ENCODE measurements at places on chromosomes 13 and 19.
A peak's percentile ranks its signal among the peaks of the same experiment; 100 is the strongest.

- no peak for DNase-seq
- no peaks in the 10 kb centered on the region for H3K27me3 ChIP-seq
- no peak overlapping the region for H3K27ac ChIP-seq
- H3K36me3 ChIP-seq: peaks cover 98% of the 10 kb centered on the region
Measured at GRCh38 chr19:20558571-20558970, 7.0 kb downstream of the ZNF737 start.

DNA sequence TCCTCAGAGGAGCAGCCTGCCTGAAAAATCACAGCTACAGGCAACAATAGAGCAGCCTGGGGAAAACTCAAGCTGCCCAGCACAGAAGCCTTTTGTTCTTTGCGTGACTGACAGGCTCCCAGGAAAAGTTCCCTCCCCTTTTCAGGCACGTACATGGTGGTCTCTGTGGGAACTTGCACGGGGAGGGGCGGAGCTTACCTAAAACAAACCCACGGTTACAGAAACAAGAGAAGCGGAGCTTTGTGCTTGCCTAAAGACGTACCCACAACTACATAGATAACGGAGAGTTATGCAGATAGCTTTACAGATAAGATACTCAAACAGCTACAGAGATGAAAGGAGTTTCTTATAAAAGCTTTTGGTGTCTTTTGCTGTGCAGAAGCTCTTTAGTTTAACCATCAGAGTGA lies 11.4 kb downstream of the ETFB start:
- peak; percentile 71 for DNase-seq
- H3K27me3 ChIP-seq: no peaks in the 10 kb centered on the region
- peak overlapping the region; percentile 68 for H3K4me3 ChIP-seq
- peaks cover 47% of the 10 kb centered on the region for H3K4me1 ChIP-seq
- H3K36me3 ChIP-seq: peaks cover 16% of the 10 kb centered on the region
- peak overlapping the region; percentile 91 for H3K27ac ChIP-seq

- no peaks in the 10 kb centered on the region for H3K27me3 ChIP-seq
- H3K27ac ChIP-seq: no peak overlapping the region
Measured at GRCh38 chr13:88063741-88064140, 392.6 kb downstream of the SLITRK5 start.

DNA sequence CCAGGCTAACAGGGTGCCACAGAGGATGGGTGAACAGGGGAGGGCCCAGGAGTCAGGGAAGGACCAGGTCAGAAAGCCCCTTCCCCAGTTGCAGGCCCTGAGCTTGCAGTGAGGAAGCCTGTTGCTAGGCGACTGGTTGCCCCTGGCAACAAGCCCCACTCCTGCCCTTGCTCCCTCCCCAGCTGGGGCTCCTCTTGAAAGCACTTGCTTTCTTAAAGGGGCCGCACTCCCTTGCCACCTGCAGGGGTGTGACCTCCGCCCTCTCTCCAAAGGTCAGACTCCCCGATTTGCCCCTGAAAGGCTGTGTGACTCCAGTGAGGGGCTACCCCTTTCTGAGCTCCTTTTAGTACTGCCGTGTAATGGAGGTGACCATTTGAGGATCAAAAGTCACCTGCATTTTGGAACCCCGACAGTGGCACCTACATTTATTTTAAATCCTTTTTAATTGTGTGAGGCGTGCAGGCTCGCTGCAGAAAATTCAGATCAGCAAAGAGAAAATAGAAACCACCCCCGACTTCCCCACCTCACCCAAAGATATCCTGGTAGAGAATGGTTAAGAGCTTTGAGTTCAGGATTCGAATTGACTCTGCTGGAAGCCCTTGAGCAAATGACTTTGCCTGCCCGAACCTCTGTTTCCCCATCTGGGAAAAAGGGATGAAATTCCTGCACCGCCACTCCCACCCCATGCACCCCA lies 4.8 kb downstream of the FCHO1 start:
- DNase-seq: peak; percentile 84
- no peak overlapping the region for H3K4me3 ChIP-seq
- H3K27me3 ChIP-seq: no peaks in the 10 kb centered on the region
- no peak overlapping the region for H3K27ac ChIP-seq
- H3K4me1 ChIP-seq: peaks cover 20% of the 10 kb centered on the region

- peaks cover 24% of the 10 kb centered on the region for H3K4me1 ChIP-seq
- no peak for DNase-seq
- no peaks in the 10 kb centered on the region for H3K27me3 ChIP-seq
- H3K36me3 ChIP-seq: no peaks in the 10 kb centered on the region
Measured at GRCh38 chr13:33919120-33919519, 101.2 kb downstream of the RFC3 start.

- H3K4me1 ChIP-seq: peaks cover 53% of the 10 kb centered on the region
- peaks cover 47% of the 10 kb centered on the region for H3K36me3 ChIP-seq
- no peak overlapping the region for H3K4me3 ChIP-seq
- no peak overlapping the region for H3K27ac ChIP-seq
- no peaks in the 10 kb centered on the region for H3K27me3 ChIP-seq
- DNase-seq: no peak
Measured at GRCh38 chr13:99220199-99220935, 19.7 kb downstream of the UBAC2 start.

GRCh38 chr19:49437231-49437630 lies 4.1 kb downstream of the SLC17A7 start:
- peaks cover 100% of the 10 kb centered on the region for H3K27me3 ChIP-seq
- no peak overlapping the region for H3K27ac ChIP-seq
- H3K36me3 ChIP-seq: no peaks in the 10 kb centered on the region
- H3K4me3 ChIP-seq: no peak overlapping the region

GRCh38 chr13:114157869-114158495 lies 21.1 kb upstream of the CFAP97D2 start:
- no peak overlapping the region for H3K27ac ChIP-seq
- H3K4me3 ChIP-seq: no peak overlapping the region
- no peaks in the 10 kb centered on the region for H3K36me3 ChIP-seq
- peaks cover 33% of the 10 kb centered on the region for H3K4me1 ChIP-seq
- peaks cover 23% of the 10 kb centered on the region for H3K27me3 ChIP-seq

DNA sequence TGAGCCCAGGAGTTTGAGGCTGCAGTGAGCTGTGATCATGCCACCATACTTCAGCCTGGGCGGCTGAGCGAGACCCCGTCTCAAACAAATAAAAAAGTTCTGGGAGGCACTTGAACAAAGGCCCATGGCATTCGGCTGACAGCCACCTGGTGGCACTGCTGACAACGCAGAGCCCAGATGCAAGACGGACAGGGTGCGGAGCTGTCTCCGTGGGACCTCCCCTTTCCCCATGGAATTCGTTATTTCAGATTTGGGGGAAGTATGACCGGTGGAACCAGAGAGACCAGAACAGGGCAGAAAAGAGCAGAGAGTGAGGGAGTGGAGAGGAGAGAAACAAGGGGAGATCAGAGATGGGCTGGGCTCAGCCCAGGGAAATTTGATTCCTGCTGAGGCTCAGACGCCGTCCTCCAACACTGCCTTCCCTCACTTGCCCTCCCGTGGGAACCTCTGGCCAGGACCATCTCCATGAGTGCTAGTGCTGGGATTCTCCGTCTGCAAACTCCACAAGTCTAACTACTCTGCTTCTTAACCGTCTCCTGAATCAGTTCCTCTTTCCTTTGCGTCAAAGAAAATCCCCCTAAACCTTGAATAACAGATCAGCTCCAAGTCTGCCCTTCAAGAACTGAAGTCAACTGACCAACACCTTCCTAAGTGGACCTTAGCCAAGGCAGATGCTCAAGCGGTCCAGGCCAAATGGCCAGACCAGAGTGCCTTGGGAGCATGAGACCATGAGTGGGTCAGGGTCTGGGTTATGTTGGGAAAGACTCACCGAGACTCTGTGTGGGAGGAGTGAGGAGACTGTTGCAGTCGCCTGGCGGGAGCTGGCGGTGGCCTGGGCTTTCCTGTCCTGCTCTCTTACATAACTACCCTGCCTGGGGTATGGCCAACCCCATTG lies 11.9 kb upstream of the ATF5 start:
- H3K27me3 ChIP-seq: no peaks in the 10 kb centered on the region
- peaks cover 87% of the 10 kb centered on the region for H3K36me3 ChIP-seq
- DNase-seq: no peak
- H3K4me1 ChIP-seq: peaks cover 30% of the 10 kb centered on the region
- H3K4me3 ChIP-seq: no peak overlapping the region

DNA sequence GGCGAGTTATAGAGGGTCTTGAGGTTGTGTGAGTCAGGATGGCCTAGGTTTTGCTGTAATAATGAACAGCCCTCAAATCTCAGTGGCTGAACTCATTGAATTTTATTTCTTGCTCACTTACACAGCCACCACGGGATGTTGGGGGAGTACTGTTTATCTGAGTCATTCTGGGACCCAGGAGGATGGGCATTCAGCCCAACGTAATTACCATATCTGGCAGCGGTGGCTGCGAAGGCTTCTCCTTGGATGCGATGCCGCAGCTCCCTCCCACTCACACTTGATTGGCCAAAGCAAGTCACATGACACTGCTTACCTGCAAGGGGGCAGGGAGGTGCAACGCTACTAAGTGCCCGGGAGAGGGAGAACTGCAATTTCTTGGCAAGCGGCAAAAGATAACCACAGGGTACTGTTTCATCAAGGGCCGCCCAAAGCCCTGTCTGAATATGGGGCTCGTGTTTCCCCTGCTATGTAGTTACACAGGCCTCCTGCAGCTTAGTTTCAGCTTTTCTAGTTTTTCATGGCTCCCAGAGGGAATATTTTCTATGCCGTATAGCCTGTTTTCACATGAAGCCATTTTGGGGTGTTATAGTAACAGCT lies 19.9 kb downstream of the ZSWIM9 start:
- peaks cover 70% of the 10 kb centered on the region for H3K36me3 ChIP-seq
- no peak overlapping the region for H3K4me3 ChIP-seq
- H3K4me1 ChIP-seq: no peaks in the 10 kb centered on the region

GRCh38 chr13:75704927-75705288 lies 68.8 kb downstream of the LMO7 start:
- no peaks in the 10 kb centered on the region for H3K4me1 ChIP-seq
- no peak overlapping the region for H3K27ac ChIP-seq
- H3K4me3 ChIP-seq: no peak overlapping the region
- no peak for DNase-seq
- H3K36me3 ChIP-seq: peaks cover 4% of the 10 kb centered on the region

DNA sequence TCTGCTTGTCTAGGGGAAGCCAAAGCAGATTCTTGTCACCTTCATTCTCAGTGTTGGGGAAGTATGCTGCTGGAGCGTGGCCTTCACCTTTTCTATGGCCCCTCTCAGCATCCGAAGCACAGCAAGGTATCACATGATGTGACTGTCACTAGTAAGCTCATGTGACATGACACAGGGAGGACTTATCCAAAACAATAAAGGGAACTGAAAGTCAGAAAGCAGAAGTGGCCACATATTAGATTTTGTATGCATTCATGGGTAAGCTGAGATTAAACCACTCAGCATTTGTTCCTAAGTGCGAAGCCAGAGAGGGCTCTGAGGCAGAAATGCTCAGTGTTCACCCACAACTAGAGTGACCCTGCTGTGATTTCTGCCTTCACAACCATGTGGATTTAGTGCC lies 72.8 kb upstream of the PCDH8 start:
- H3K27ac ChIP-seq: no peak overlapping the region
- no peak overlapping the region for H3K4me3 ChIP-seq
- DNase-seq: no peak
- no peaks in the 10 kb centered on the region for H3K36me3 ChIP-seq

DNA sequence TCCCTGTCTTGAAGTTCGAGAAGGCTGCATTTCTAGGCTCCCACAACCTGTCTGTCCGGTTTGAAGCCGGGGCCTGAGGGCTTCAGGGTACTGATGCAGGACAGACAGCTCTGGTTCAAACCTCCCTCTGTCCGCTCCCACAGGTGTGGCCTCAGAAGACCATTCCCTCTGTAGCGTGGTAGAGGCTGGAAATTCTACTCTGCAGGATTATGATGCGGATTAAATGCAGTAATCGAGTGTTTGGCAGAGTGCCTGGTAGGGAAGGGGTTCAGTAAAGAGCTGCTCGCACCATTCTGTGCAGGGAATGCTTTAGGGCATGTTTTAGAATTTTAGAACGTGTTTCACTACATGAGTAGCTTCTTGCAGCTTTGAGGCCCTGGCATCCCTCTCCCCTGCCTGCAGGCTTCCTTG lies 30.5 kb downstream of the PPP1R37 start:
- no peak for DNase-seq
- H3K27ac ChIP-seq: no peak overlapping the region
- H3K36me3 ChIP-seq: no peaks in the 10 kb centered on the region
- H3K4me1 ChIP-seq: peaks cover 18% of the 10 kb centered on the region
- H3K27me3 ChIP-seq: peaks cover 3% of the 10 kb centered on the region
- no peak overlapping the region for H3K4me3 ChIP-seq

DNA sequence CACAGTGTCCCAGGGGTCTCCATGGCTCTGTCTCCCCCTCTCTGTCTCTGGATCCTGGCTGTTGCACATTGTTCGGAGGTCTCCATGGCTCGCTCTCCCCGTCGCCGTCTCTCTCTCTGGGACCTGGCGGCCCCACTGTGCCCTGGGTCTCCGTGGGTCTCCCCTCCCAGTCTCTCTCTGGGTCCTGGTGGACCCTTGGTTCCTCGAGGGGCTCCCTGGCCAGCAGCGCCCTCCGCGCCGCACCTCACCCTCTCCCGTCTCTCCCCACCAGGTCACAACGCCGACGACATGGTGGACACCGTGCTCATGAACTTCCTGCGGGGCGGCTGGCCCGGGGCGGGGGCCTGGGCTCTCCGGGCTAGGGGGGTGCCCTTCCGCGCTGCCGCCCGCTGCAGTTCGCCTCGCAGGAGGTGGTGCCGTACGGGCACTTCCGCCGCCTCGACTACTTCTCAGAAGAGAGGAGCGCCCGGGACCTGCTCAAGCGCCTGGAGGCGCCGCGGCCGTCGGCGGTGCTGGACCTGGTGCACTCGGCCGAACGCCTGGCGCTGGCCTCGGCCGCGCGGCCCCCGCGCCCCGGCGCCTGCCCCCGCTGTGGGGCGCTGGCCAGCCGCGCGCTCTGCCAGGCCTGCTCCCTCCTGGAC lies 29.1 kb downstream of the SIGLEC5 start:
- no peak for DNase-seq
- H3K27ac ChIP-seq: no peak overlapping the region
- H3K4me3 ChIP-seq: no peak overlapping the region
- H3K36me3 ChIP-seq: no peaks in the 10 kb centered on the region

DNA sequence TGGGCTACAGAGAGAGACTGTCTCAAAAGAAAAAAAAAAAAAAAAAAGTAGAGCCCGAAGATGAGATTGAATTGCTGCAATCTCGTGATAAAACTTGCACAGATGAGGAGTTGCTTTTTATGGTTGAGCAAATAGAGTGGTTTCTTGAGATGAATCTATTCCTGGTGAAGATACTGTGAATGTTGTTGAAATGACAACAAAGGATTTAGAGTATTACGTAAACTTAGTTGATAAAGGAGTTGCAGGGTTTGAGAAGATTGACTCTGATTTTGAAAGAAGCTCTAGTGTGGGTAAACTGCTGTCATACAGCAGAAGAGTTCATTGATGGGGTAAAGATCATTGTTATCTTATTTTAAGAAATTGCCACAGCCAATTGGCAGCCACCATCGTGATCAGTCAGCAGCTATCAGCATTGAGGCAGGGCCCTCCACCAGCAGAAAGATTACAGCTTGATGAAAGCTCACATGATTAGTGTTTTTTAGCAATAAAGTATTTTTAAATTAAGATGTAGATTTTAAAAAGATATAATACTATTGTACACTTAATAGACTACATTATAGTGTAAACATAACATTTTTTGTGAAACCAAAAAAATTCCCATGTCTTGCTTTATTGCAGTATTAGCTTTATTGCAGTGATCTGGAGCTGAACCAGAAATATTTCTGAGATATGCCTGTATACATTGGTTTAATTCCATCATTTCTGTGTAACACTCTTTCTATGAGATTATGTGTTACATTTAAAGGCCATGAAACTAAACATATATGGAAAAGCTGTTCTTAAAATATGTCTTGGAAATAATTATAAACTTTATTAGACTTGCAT lies 43.1 kb downstream of the ZMYM2 start:
- H3K27ac ChIP-seq: no peak overlapping the region
- H3K4me3 ChIP-seq: no peak overlapping the region
- peaks cover 76% of the 10 kb centered on the region for H3K36me3 ChIP-seq
- no peak for DNase-seq

- peak overlapping the region; percentile 90 for H3K4me3 ChIP-seq
- peaks cover 36% of the 10 kb centered on the region for H3K27me3 ChIP-seq
- no peaks in the 10 kb centered on the region for H3K36me3 ChIP-seq
- DNase-seq: peak; percentile 13
- peaks cover 31% of the 10 kb centered on the region for H3K4me1 ChIP-seq
- no peak overlapping the region for H3K27ac ChIP-seq
Measured at GRCh38 chr13:40668335-40668734, 1.9 kb upstream of the FOXO1 start.

Measured in nephron progenitor cell (in vitro differentiated cells).